ENCODE measurements at places on chromosomes 4 and X. TPM values are rescaled to one million over a fixed set of nuclear protein-coding genes. Genes with fewer than 3 reads are reported as not detected.

- no peak for DNase-seq
Observed at GRCh38 chrX:104968241-104968640, 252.3 kb downstream of the TEX13A start.

MAP7D2 gene
- not detected for total RNA-seq

RTL9 gene
- total RNA-seq = under 0.01 TPM

DNA sequence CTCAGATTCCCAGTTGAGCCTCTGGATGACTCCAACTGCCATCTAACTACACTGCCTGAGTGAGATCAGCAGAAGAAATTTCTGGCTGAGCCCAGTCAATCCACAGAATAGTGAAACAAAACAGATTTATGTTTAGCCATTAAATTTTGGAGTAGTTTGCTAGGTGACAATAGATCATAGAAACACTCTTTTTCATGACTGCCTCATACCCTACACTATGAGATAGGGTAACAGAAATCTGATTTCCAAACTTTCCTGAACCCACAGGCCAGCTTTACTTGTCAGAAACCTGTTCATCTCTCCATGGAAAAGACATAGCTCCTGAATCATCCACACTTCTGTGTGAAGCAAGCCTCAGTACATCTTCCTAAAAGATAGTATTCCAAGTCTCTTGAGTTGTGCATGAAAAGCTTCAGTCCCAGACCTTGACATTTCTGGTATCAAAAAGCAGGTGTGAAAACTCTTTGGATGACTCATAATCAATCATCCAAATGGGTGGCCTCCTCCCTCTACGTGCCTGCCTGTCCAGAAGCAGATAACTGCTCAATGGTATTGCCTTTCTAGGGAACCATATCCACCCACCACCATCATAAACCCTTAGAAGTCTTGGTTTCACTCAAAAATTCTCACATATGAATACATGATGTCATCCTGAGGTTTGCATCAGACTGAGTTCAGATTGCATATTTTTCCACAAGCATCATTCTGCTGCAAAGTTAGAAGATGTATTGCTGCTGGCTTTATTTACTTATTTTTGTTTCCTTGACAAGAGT is 47.5 kb upstream of the RAP2C start:
- peak; percentile 58 for DNase-seq

CT45A1 gene
- total RNA-seq = not detected

SPANXN4 gene
- total RNA-seq = not detected

DDIT4L gene
- 3.5 TPM for total RNA-seq

- no peak for DNase-seq
Observed at GRCh38 chr4:87934973-87935372, 40.5 kb upstream of the SPP1 start.

RPS6KA6 gene
- 16.8 TPM for total RNA-seq

DNA sequence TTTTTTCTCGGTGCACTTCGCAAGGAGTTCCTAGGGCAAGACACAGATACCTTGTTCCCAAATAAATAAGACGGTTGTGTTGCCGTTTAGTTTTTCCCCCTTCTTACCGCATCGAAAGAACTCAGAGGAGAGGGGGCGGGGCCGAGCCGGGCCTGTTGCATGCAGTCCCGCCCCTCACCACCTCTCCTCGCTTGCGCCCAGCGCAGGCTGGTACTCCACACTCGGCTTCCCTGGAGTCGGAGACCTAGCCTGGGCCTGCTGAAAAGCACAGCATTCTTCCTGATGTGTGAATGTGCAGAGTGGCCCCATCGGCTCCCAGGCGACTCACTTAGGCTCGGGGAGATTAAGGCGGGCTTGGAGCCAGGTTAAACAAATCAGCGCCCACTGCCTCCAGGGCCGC is 26.1 kb upstream of the VMA21 start:
- DNase-seq = no peak

- DNase-seq = no peak
Observed at GRCh38 chr4:103365285-103365684, 167.1 kb upstream of the CENPE start.

GYPB gene
- total RNA-seq = not detected

CXCL5 gene
- 0.32 TPM for total RNA-seq

RASGEF1B gene
- not detected for total RNA-seq

DNA sequence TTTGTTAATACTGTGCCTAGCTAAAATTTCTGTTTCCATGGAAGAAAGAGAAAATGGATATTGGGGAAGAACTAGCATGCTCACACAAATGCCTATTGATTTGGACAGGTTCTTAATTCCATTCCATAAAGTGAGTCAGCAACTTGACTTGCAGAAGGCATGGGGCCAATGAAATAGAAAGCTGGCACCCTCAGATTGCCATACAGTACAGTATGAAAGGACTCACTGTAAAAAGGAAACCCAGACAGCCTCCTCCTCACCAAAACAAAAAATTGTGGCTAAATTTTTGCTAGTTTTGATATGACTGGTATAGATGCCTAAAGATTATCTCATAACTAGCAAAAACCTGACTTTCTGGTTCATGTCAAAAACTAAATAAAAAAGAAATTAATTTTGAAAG is 11.2 kb upstream of the TAB3 start:
- DNase-seq = no peak

HMX1 gene
- total RNA-seq = not detected

DNA sequence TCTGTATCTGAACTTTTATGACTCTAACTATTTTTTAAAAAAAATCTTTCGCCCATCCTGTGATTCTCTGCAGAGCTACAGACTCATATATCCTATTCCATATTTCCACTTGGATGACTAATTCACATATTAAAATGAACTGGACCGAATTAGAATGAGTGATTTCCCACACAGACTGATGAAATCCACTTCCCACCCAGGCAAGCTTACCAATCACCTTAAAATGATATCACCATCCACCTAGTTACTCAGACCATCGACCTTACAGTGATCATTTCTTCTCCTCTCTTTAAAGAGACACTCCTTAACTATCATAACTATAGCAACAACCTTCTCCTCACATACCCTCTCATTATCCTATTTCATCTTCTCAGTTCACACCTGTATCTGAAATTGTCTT is 34.1 kb upstream of the GUCY1B1 start:
- DNase-seq = no peak

DNA sequence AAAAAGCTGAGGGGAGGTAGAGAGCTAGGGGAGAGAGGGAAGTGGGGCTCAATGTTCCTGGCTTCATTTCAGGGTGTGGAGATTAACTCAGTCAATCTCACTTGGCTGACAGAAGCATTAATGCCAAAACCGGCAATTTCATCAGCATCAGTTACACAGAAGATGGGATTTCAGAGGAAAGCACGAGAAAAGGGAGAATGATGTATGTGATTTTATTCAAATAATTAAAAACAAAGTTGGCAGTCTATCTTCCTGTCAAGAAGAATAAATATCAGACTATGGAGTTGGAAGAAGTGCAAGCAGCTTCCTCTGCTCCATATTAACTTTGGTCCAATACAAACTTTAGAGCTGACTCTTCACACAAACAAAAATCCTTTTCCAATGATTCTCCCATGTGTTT is 29.6 kb upstream of the HCCS start:
- no peak for DNase-seq

GRCh38 chr4:62940229-62940628 is 1469.0 kb downstream of the TECRL start:
- DNase-seq = no peak

- DNase-seq = no peak
Observed at GRCh38 chr4:125642645-125643044, 327.9 kb downstream of the FAT4 start.

DNA sequence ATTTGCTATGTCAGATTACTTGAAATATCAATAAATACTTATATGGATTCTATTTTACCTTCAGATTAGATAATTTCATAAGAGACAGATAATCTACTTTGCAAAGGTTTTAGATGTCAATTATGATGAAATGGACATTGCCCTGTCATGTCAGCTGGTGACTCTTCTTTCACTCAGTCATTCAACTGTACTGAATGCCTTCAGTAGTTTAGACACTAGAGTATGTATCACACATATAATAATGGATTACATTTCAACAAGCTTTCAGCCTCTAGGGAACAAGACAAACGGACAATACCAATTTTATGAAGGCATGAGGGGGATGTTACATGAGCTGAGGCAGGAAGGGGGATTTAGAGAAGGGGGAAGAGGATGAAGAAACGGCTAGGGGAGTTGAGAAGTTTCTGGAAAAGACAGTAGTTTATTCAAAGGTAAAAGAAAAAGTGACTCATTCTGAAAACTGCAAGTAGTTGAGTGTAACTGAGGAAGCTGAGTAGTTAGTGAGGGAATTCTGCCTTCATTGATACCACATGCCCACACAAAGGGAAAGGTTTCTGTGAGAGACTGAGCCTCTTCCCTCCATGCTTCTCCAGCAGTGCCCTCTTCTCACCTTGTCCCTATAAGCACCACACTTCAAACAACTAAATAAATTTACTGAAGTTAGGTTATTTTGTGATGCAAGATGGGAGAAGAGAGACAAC is 25.7 kb downstream of the SLC9B2 start:
- no peak for DNase-seq

GRCh38 chrX:99857455-99857854 is 552.6 kb downstream of the PCDH19 start:
- no peak for DNase-seq

- no peak for DNase-seq
Observed at GRCh38 chr4:100188829-100189228, 1.4 kb downstream of the DDIT4L start.

DNA sequence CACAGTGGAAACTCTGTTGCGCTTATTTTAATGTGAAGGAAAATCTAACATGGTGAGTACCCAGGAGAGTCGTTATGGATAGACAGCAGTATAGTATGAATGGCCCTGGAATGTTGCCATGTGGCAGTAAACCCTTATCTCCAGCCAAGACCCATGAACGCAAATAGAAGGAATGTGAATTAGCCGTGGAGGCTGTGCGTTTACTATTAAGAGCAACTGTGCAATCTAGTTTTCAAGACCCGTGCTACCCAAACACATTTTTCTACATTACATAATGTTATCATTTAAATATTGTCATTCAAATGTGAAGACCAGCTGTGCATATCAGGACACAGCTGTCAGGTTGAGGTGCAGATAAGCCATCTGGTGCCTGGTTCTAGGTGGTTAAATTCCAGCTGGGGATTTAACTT is 13.3 kb upstream of the AGA start:
- DNase-seq = peak; percentile 91

GRCh38 chr4:96407738-96408463 is 568.0 kb downstream of the PDHA2 start:
- DNase-seq = no peak

GRCh38 chr4:108477527-108478108 is 142.8 kb upstream of the RPL34 start:
- DNase-seq = no peak

- no peak for DNase-seq
Observed at GRCh38 chrX:15509845-15510244, 9.2 kb downstream of the BMX start.

TMSB15B gene
- total RNA-seq = 3.5 TPM

RNF128 gene
- 0.43 TPM for total RNA-seq

NDP gene
- not detected for total RNA-seq

FAM236A gene
- total RNA-seq = not detected

GRCh38 chr4:145487631-145488030 is 6.0 kb downstream of the SMAD1 start:
- no peak for DNase-seq

FGFRL1 gene
- total RNA-seq = 8.6 TPM

ZNF630 gene
- 0.32 TPM for total RNA-seq

Measured in fibroblast of villous mesenchyme (primary cell).